ENCODE measurements at places on chromosomes 12 and 14.

DNA sequence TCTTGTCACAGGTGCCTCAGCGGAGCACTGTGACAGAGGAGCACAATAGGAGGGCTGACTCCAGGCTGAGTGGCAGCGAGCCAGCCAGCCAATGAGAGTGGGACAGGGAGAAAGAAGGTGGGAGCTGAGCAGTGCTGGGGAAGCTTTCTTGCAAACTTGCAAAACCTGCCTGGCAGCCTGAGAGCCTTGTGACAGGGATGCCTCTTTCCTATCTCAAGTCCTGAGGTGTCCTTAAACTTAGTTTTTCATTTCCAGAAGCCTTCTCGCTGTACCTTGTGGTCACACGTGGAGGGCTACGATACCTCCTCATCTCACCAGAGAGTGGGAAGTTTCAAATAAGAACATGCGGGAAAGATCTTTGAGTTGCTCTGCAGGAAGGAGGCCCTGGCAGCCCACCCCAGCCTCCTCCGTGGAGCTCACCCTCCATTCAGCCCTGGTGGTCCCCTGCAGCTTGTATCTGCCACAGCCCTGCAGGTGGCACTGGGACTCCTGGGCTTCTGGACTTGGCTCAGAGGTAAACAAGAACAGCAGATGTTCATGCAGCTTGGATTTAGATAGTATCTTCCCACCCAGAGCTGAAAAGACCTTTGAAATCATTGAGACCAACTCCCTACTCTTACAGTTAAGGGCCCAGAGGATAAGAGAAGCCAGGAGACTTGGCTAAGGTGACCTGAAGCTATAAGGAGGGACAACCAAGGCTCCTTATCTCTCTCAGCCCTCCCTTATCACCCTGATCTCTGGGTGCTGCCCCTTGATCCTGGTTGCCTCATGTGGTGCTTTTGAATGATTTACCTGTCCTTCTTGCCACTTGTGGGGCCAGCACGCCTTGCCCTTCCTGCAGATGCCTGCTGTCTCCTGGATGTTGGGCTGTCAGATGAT lies 153.5 kb upstream of the MAX start:
- DNase-seq, result no peak

DNA sequence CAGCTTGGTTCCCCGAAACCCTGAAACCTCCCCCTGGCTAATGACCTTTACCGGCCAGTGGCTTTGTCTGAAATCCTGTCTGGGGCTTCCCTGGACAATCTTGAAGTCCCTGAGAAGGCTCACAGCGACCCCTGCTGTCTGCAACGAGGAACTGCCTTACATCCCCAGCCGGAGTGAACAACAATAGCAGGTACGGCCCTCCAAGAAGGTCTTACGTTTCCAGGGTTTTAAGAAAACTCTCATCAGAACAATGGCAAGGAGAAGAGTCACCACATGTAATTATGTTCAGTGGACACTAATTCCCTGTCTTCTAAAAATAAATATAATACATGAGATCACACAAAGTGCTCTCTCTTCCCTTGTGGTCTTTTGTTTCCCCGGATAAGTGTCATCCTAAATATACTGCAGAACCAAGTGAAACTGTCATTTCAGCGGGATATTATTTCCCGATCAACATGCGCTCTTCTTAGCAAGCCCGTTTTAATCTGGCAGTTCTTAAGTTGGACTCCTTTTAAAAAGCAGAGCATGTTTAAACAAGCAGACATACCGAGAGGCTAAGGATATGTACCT lies 53.3 kb downstream of the RBM19 start:
- peak; percentile 65 for DNase-seq

- no peak for DNase-seq
These were observed 11.9 kb downstream of the CDC42BPB start for GRCh38 chr14:103045371-103045869.

DNA sequence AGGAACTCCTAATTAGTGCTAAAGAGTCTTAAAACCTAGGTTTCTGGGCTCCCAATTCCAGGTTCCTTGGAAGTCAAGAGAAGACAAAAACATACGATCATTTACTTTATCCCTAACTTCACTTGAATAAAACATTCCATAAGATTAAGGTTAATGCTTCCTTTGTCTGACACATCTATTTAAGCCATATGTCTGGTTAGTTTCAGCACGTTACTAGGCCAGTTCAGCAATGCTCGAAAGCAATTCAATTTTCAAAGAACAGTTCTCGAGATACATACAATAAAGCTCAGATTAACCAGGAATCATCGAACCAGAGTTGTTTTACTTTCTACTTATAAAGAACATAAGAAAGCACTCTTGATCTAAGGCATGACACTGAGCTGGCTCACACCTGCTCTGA lies 68.0 kb upstream of the POC1B start:
- no peak for DNase-seq

DNA sequence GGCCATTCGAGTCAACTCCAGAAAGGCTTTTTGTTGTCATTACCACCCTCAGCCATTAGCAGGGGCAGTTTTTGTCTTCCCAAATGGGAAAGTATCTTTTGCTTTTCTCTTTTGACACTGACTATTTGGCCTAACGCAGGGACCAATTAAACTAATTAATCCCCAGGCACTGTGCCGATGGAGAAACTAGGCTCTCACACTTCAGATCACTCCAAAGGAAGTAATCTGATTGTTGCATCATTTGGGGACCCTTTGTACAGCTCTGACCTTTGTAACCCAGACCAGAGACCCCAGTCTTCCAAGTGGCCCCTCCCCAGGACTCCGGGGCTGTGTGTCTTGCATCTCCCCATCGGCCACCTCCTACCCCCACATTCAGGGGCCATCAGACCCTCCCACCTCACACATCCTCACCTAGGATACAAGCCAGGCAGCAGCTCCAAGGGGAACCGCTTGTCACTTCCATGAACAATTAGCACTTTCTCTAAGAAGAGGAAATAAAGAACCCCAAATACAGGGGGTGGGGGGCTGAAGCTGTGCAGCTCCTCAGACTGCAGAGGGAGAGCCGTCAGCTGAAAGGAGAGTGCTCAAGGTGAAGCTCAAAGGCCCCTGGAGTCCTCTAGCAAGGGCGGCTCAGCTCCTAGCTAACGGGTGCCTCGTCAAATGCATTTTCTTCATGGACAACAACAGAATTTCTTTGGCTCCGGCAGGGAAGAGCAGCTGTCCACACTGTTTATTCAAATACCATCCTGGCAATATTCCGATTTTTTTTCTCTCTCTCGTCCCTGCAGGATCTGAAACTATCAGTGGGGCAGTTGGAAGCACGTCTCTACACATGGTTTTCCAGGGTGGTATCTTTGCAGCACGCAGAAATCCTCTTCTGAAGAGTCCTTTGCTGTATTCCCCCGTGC lies 64.3 kb upstream of the DIO3 start:
- no peak for DNase-seq

GRCh38 chr12:100842156-100842555 lies 47.6 kb downstream of the ANO4 start:
- DNase-seq, result no peak

DNA sequence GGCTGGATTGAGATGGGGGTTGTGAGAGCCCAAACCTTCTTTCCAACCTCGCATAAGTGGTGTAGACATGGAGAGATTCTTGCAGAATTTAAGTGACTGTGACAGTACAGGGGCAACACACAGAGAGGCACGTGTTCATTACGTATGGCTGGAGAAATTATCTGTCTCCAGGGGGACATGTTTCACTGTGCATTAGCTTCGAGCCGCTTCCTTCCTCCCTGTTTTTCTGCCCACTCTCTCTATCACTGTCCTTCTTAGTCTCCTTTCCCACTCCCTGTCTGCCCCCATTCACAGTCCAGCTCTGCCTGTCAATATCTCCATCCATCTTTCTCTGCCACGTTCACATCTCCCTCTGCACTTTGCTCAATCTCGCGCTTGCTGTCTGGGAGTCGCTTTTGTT lies 11.5 kb upstream of the C14orf93 start:
- no peak for DNase-seq

- no peak for DNase-seq
These were observed 469.6 kb downstream of the NPAS3 start for GRCh38 chr14:33408291-33408690.

Data from AG10803 (cell line).